ENCODE measurements at places on chromosomes 6 and 20.
A peak's percentile ranks its signal among the peaks of the same experiment; 100 is the strongest.

DNA sequence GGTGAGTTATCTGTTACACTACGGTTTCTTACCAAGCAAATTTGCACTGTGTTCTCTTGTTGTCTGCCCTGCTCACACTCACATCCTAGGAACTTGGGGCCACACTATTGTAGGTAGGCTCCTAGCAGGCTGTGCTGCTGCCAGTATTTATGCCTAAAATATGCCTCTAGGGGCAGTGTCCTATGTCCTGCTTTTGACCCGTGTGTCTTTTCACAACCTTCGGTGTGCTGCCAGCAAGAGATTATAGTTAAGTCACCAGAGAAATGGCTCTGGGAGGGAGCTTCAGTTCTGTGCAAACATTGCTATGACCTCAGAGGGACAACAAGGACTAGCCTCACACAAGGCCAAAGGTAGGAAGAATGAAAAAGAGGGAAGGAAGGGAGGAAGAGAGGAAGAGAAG is 8.9 kb upstream of the TAAR5 start:
- no peak for DNase-seq

DNA sequence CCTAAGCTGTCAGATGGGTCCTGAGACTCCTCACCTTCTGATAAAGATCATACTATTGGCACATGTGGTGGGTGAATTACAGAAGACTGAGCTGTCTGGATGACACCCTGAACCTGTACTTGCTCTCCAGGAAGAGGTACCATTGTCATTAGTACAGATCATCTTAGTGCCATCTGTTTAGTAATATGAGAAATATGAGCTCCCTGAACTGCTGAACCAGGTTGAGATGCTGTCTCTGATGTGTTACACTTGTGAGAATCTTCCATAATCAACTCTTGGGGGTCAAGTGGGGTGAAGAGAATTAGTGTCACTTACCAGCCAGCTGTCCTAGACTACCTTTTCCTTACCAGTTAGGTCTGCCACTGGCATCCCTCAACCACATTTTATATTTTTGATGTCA is 531.0 kb downstream of the EPHA7 start:
- no peak for DNase-seq

DNA sequence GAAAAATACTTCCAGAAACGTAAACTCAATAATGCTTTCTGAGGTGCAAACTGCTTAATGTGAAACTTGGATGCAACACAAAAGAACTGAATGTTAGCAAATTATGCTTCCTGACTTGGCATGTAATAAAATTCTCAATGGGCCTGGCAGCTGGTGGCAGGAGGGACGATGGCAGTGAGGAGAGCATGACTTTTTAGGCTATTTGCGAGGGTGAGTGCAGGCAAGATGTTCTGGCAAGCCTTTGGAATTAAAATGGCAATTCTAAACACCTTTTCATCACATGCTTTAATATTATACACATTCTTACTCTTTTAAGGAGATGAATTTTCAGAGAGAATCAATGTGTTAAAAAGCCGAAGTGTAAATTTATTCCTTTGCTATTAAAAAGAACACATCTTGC is 224.8 kb upstream of the CDH4 start:
- DNase-seq, result no peak

GRCh38 chr6:149111556-149112115 is 205.9 kb upstream of the TAB2 start:
- DNase-seq, result no peak

- no peak for DNase-seq
Observed at GRCh38 chr20:49230561-49231133, 11.4 kb downstream of the DDX27 start.

DNA sequence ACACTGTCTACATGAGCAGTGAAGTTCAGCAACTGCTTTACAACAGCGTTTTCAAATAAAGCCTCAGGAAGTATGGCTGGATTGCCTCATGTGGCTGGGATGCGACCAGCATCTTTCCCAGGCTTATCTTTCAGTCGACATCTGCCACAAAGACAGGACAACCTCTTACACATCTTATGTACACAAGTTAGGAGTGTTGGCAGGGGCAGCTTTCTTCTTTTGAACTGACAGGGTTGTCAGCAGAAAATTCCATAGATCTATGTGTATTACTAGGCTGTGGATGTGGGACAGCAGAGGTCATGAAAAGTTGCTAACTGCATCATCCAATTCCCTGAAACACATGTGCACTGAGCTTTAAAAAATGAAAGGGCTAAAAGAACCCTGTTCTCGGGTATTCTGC is 48.1 kb downstream of the PLAGL1 start:
- no peak for DNase-seq

GRCh38 chr20:62358171-62359042 is 8.7 kb downstream of the LAMA5 start:
- DNase-seq, result no peak

DNA sequence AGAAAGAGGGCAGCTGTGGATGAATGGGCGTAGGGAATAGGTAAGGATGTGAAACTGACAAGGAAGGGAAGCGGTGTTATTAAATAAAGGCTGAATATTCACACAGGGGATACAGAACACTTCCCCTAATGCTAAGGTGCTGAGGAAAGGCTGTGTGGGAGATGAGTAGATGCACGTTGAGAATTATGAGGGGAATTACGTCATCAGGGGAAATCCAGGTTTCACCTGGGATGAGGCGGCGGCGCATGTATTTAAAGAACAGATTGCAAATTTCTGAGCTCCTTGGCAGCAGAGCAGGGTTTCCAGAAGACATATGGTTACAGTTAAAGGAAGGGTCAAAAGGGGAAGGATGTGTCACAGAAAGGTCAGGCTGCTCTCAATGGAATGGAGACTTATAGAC is 28.7 kb upstream of the EDN1 start:
- DNase-seq, result no peak

DNA sequence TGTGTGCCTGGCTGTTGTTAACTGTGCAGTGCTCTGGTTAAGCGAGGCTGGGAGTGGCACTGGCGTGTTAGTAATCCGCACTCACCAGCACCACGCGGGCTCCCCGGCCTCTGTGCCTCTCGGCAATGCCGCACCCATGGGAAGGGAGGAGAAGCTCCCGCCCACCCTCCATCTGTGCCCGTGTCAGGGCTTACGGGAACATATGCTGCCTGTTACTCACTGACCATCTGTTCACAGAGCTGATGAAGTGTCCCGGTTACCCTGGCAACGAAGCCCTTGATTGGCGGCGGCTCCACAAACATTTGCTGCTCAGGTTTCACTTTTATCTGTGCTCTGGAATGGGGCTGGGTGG is 114.7 kb downstream of the PSMB1 start:
- DNase-seq, result peak; percentile 99

- DNase-seq, result no peak
Observed at GRCh38 chr6:120303527-120303926, 954.0 kb upstream of the MAN1A1 start.

DNA sequence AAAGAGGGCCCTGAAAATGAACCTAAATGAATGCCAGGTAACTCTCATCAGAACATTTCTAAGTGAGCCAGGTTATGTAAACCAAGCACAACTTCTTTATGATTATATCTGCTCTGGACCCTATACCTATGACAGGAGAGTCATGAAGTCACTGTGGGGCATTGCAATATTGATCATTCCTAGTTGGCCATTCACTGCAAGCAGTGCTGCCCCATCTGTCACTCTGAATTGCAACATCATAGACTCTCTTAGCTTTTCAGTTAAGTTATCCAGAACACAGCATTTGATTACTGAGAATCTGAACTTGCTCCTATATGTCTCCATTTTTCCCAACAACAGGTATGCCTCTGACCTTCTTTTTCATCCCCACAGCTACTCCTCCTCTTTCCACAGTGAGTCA is 3.3 kb downstream of the COL21A1 start:
- no peak for DNase-seq

DNA sequence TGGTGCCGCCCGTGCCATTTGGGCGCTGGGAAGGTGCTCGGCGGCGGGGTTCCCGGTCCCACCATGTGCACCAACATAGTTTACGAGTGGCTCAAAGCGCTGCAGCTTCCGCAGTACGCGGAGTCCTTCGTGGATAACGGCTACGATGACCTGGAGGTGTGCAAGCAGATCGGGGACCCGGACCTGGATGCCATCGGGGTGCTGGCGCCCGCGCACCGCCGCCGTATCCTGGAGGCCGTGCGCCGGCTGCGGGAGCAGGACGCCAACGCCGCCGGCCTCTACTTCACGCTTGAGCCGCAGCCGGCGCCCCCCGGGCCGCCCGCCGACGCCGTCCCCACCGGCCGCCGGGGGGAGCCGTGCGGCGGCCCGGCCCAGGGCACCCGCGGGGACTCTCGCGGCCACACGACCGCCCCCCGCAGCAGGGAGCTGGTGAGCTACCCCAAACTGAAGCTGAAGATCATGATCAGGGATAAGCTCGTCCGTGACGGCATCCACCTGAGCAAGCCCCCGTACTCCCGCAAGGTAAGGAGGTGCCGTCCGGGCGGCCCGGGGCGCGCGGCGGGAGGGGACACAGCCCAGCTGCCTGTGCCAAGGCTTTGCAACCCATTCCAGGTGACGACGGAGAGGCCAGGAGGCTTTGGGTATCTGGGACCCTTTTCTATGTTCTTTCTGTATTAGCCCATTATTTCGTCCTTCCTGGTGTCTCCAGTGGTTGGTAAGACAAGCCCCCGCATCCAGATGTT is 547 bp downstream of the SAMD5 start:
- peak; percentile 12 for DNase-seq

DNA sequence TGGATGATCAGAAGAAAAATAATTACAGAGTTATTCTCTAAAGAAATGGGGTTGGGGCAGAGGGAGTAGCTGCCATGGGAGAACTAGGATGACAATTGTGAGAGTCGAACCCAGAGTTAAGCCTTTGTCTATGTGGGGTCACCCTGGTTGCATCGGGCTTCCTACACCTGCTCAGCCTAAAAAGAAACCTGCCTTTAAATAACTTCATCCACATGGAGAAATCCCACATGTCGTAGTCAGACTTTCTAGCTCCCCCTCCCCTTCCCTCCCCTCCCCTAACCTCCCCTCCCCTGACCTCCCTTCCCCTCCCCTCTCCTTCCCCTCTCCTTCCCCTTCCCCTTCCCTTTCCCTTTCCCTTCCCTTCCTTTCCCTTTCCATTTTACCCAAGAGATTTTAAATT is 14.7 kb downstream of the VIP start:
- no peak for DNase-seq

DNA sequence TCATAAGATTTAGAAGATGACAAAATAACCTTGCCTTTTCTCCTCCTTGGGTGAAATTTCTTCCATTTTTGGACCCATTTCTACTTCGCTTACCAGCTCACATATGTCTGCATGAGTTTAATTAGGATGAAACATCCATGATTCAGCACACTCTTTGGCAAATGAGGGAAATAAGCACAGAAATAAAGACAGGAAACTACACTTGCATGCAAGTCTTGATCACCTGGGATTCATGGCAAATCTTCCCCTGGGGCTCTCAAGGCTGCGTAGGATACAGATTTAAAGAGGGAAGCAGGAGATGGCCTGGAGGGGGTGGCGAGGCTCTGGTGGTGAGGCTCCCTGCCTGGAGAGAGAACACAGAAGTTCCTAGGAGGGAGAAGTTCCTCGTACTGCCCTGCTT is 147.8 kb downstream of the EDN3 start:
- no peak for DNase-seq

DNA sequence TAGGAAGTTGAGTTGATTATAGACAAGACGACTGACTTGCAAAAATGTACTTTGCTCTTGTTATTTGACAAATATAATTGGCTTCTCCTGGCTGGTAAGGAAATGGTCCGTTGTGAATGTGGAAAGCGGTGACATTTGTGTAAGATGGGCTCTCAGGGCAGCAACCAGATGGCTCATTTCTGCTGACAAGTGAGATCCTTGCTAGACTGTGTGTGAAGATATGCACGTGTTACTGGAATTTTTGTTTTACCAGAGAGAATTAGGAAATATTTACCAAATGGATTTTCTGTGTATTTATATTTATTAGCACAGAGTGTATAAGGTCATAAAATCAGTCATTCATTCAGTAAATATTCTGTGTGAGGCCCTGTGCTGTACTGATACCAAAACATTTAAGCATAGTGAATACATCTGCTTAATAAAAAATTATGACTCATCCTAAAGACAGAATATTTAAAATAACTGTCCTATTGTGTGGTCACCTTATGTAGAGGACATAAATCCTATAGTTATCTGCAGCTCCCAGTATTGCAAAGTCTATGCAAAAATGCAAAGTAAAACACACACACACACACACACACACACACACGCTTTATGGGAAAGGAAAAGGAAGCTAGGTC is 109.9 kb upstream of the ASF1A start:
- DNase-seq, result no peak

DNA sequence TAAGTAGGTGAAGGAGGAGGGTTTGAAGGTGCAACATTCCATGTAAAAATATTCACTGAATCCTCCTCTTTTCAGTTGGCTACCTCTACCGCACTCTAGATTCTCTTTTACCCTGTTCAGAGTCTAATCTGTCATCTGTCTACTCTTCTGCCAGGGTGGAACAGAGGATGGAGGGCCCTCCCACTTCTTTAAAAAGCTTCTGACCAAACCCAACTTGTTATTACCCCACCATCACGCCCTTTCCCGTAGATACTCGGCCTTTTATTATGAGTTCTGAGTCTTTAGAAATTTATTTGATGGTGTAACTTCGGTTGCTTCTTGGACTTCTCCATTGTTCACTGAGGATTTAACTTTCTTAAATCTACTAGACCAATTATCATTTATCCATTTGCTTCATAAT is 11.7 kb downstream of the STX11 start:
- no peak for DNase-seq

Measured in hepatic stellate cell (primary cell).